ENCODE measurements at places on chromosomes 6 and 20.

DNA sequence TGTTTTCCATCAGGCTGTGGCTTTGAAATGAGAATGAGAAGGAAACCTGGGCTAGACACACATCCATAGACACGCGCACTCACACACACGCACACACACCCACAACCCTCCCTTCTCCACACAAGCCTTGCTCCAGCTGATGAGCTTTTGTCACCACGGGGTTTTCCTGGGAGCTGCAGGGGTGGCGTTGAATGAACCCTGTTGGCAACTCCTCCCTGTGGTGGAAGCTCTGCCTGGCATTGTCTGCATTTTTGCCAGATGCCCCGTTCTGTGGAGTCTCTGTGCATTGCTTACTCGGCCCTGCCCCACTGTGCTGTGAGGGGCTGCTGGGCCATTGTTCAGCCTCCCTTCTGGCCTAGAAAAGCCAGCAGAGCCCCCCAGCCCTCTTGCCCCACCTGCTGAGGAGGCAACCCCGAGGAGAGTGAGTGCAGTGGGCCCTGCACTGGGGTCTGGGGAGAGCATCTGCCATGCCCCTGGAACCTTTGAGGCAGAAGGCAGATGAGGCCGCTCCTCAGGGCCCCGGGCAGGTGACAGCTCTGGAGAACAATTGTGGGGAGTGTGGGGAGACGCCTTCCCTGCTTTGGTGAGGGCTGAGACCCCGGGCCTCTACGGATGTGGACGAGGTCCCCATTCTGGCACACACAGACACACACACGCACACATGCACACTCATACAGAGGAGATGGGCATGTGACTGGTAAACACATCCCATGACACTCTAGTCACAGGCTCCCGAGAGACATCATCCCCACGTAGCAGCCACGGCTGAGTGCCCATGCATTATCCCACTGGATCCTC is 9.9 kb downstream of the ADIG start:
- no peak for DNase-seq

DNA sequence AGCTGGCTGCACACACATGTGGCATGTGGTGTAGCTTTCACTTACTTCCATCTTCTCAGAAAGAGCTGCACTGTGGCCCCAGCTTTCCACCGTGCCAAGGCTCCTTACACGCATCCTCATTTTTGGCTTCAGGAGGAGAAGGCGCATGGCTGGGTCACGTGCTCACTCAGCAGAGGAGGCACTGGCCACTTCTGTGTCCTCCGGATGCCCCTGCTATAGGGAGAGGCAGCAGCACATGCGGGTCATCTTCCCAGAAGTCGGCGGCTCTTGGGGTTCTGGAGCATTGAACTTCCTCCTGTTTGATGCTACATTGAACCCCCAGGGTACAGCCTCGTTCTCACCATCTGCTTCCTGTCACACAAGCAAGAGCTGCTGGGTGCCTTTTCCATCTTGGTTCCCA is 111.3 kb downstream of the FAM120B start:
- DNase-seq: no peak

GRCh38 chr20:7693761-7694160 is 246.5 kb downstream of the HAO1 start:
- DNase-seq: no peak

- peak; percentile 56 for DNase-seq
Observed at GRCh38 chr20:35953387-35954199, 709 bp downstream of the SCAND1 start.

DNA sequence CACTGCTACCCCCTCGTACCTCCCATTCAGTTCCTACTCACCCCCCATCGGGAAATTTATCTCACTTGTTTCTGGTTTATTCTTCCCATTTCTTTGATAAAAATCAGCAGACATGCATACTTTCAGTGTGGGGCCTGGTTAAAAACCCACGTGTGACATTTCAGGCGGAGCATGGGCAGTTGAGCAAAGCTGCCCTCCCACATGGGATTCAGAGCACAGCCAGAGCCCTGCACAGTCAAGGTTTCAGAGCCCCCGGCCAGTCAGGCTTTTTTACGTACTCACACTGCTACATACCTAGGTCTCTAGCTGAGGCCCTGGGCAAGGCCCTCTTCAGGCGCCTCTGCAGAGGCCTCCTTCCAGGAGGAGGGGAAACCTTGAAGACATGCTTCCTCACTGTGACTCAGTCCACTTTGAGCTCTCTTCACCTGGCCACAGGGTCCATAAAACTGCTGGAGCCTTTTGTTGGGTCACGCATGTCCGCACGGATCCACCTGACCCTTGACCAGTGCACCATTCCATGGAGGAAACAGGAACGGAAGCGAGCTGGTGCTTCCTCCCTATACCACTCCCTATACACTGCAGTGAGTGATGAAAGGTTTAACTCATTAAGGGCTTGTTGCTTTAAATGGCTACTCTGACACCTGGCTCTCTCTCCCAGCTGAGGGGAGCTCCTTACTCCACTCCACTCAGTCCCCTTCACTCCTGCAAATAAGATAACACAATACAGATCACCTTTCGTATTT is 713.3 kb downstream of the PRKN start:
- DNase-seq: no peak

GRCh38 chr6:39196673-39197091 is 32.6 kb downstream of the KCNK5 start:
- DNase-seq: no peak

- DNase-seq: no peak
Observed at GRCh38 chr6:116392132-116393013, 21.6 kb downstream of the DSE start.

DNA sequence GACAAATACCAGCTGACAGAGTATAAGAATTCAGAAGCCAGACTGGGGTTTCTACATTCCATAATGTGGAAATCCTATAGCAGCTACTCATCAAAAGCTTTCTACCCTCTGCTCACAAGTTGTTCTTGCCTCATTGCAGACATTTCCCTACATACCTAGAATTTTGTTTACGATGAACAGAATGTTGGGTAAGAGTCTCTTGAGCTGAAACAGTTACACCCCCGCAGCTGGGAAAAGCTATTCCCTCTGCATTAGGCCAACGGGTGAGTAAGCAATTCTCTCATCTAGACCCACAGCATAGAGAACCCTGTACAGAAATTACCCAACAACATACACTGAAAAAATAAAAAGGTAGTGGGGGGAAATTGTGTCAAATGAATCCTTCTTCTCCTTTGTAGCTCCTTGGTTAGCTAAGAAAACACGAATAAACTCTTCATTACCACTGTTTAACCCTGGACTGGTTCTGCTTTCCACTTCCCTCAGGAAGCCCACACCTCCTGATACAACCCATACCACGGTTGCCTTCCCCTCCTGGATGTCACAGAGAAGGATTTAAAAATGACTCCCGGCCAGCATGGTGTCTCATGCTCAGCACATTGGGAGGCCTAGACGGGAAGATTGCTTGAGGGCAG is 215.0 kb upstream of the SHLD1 start:
- no peak for DNase-seq

- DNase-seq: no peak
Observed at GRCh38 chr20:63084563-63084927, 77.8 kb upstream of the BHLHE23 start.

DNA sequence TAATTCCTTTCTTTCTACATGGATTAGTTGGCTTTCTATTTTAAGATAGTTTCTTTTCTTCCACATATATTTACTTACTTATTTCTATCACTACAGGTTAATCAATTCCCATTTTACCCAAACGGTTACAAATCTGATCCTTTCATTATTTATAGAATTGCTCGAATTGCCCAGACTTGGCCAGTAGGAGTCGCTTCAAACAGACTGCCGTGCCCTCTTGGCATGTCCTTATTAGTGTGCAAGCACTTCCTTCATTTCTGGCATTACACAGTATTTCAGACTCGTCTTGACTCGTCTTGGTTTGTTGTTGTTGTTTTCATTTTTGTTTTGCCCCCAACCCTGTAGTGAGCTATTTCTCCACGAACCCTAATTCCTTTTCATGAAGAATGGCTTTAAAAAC is 74.6 kb downstream of the SAMD3 start:
- DNase-seq: no peak

DNA sequence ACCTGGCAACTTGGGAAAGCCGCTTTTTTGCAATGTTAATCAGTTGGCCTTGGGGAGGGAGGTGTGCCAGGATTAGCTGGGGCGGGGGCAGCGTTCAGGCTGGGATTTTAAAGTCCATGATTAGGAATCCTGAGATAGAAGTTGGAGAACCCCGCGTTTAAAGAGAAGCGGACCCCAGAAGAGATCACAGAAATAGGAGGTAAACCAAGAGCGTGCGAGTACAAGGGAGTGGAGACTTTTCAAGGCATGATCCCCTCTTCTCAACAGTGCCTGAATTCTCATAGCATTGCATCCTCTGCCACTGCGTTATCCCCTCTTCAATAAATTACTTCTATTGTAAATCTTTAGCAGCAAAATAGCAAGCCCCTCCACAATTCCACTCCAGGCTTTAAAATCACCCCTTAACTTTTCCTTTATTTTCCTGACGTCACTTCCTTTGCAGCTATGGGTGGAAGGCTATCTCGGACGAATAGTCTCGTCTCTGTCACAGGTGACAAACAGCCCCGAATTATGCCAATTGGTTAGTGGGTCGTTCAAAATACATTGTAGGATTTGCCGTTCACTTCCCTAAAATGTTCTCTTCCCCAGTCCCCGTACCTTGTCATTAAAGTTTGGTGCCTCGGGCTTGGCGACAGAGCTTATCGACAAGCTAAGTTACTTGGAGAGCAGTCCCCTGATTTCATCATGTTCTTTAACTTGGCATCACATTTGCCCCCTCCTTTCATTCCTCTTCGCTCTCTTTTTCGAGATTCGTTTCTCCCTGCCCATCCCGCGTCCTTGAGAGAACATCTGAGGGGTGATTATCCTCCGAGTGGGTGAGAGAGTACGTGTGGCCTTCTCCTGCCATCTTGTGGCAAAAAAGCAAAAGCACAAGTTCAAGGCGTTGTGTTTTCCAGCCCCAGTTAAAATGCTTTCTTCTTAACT is 17.1 kb downstream of the OR2B2 start:
- DNase-seq: peak; percentile 66

DNA sequence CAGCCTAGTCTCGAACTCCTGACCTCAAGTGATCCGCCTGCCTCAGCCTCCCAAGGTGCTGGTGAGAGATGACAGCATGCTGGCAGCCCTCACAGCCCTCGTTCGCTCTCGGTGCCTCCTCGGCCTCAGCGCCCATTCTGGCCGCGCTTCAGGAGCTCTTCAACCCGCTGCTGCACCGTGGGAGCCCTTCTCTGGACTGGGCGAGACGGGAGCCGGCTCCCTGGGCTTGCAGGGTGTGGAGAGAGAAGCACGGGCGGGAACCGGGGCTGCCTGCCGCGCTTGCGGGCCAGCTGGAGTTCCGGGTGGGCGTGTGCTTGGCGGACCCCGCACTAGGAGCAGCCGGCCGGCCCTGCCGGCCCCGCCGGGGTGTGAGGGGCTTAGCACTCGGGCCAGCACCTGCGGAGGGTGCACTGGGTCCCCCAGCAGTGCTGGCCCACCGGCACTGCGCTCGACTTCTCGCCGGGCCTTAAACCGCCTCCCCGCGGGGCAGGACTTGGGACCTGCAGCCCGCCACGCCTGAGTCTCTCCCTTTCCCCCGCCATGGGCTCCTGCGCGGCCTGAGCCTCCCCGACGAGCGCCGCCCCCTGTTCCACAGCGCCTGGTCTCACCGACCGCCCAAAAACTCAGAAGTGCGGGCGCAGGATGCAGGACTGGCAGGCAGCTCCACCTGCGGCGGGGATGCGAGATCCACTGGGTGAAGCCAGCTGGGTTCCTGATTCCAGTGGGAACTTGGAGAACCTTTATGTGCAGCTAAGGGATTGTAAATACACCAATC is 31.5 kb upstream of the RANBP9 start:
- DNase-seq: no peak

DNA sequence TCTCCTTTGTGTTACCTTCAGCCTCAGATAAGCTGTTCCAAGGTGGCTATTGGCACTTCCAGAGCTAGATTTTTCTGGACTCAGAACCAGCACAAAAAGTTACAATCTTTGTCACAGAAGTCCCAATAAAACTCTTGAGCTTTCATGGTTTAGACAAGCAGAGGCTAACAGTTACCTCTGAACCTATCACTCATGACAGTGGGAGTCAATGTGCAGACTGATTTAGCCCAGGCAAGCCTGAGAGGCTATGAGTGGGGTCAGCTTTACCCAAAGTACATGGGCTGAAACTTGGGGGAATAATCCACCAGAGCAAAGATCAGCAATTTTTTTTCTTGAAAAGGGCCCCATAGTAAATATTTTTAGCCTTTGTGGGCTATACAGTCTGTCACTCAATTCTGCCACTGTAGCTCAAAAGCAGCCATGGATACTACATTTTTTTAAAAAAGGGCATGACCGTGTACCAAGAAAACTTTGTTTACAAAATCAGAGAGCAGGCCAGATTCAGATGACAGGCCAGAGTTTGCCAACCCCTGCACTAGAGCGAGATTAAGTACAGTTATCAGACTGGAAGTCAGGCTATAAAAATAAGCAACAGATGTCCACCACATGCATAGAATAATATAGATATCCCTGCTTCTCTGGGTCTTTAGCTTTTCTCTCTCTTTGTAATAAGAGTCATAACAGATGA is 20.0 kb downstream of the CCN2 start:
- no peak for DNase-seq

GRCh38 chr6:110761371-110761770 is 53.9 kb downstream of the CDK19 start:
- DNase-seq: no peak

DNA sequence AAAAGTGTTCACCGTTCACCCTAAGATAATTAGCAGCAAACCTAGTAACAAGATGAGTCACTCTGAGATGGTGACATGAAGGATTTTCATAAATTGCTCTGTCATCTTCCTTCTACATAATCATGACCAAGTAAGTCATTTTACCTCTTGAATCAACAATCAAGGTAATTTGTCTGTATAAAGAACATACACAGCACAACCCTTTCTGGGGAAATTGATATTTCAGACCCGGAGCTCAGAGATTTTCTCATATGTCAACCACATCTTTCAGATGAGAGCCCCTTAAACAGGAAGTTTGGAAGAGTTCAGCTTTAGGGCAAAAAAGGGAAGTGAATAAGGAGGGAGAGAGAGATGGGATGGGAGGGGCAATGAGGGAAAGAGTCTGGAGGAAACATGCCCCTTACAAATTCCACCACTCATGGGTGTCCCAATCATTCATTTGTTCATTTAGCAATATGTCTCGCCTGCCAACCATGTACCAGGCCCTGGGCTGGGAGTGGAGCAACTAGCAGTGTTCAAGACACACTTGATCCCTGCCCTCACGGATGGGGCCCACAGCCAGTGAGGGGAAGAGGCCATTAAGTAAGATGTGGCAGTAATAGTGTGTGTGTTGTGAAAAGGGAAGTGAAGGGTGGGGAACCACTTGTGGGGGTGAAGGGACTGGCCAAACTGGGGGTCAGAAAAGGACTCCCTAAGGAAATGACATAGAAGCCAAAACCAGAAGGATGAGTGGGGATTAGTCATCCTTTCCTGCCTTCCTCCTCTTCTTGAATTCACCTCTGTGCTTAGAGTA is 190.9 kb downstream of the MAFB start:
- no peak for DNase-seq

GRCh38 chr20:37396416-37397075 is 50.6 kb downstream of the SRC start:
- no peak for DNase-seq

- no peak for DNase-seq
Observed at GRCh38 chr6:64034291-64034690, 398.7 kb downstream of the PHF3 start.

Measured in NCI-H1930 (cell line).